ENCODE measurements at places on chromosomes 3 and 15.

GRCh38 chr3:159992589-159992988 is 4.0 kb downstream of the IL12A start:
- peak; percentile 22 for DNase-seq

DNA sequence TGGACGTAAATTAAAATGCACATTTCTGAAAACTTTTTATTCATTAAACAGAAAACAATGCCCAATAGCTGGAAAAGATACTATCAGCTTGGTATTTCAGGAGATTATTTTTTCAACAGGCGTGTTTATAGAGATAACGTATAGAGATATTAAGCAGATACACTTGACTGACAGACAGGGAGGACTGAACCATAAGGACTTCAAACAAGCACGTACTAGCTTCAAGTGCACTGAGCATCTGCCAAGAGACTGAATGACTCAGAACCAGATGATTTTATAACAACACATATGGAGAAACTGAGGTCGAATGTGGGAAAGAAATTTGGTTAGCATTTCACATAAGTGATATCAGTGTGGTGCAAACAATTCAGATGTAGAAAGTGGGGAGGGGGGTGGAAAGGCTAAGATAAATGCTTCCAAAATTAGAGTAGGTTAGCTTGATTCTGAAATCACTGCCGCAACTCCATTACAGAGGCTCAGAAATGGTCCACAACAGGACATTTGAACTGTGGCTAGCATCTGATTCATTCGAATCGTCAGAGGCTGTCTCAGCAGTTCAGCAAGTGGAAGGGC is 103.5 kb downstream of the SEMA6D start:
- DNase-seq, result peak; percentile 52

GRCh38 chr15:32723171-32723948 is 5.6 kb downstream of the GREM1 start:
- no peak for DNase-seq

DNA sequence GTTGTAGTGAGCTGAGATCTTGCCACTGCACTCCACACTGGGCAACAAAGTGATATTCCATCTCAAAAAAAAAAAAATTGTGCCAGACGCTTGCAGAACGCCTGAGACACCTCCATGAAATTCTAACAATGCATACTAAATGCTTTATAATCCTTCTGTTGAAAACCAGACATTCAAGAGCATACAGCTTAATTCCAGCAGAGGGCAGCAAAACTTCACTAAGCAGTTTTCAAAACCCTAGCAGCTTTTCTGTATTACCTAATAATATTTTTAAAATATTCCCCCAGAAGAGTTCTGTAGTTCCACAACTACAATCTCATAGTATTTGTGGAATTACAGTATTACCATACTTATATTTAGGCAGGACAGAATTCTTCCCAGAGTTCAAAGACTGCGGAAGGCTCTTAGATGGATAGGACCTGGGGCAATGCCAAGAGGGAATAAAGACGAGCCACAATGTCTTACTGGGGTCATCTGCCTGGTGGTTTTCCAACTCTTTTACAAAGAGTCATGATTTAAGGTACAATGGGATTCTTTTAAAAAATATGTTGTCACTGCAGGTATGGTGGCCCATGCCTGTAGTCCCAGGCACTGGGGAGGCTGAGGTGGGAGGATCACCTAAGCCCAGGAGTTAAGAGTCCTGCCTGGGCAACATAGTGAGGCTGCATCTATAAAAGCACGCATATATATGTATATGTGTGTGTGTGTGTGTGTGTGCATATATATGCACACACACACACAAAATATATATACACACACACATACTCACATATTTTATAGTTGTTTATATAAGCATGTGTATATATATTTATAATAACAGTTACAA is 19.6 kb upstream of the TASOR start:
- DNase-seq, result peak; percentile 65

DNA sequence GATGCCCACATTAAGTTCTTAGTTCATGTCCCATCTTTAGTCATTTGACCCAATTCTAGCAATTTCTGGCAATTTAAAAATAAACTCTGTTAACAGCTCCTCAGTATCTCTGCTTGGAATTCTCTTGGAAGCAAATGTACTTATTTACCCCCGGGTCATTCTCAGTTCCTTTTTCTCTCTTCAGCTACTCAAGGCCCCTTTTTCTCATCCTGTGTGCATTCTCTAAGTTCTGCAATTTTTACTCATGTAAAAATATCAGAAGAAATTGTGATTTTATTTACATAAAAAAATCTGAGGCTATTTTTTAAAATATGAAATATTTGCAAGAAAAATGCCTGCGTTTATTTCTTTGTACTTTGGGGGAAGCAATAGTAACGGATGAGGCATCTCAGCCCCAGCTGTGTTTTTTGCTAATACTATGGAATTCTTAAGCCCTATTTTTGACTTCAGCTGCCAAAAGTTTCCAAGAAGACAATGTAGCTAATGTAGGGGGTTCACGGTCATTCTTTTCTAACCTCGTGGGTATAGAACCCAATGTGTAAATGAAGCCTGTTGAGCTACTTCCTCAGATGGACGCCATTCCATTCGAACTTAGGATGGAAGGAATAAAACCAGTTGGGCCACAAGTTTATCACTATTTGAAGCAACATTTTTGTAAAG is 20.0 kb downstream of the CERS3 start:
- DNase-seq, result no peak

DNA sequence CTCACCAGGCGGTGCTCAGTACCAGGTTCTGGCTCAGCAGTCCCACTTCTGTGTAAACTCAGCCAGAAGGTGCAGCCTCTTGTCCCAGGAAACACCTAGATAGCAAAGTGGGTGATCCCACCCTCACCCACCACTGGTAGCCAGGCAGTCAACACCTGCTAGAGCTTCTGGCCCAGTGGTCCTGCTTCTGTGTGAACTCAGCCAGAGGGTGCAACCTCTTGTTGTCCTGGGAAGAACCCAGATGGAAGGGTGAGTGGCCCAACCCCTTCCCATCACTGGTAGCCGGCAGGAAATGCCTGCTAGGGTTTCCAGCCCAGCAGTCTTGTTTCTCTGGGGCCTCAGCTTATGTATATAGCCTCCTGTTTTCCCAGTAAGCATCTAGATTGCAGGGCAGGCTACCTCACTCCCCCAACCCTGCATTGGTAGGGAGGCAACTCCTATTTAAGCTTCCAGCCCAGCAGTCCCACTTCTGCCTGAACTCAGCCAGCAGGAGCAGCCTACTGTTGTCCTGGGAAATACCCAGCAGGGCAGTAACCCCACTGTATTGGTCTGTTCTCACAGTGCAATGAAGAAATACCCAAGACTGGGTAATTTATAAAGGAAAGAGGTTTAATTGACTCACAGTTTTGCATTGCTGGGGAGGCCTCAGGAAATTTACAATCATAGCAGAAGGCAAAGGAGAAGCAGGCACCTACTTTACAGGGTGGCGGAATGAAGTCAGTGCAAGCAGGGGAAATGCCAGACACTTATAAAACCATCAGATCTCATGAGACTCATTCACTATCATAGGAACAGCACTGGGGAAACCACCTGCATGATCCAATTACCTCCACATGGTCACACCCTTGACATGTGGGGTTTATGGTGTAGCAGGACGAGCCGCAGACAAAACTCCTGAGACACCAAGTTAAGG is 110.6 kb downstream of the DTWD1 start:
- DNase-seq, result no peak

- peak; percentile 62 for DNase-seq
Observed at GRCh38 chr15:49145651-49146609, 9.5 kb downstream of the COPS2 start.

DNA sequence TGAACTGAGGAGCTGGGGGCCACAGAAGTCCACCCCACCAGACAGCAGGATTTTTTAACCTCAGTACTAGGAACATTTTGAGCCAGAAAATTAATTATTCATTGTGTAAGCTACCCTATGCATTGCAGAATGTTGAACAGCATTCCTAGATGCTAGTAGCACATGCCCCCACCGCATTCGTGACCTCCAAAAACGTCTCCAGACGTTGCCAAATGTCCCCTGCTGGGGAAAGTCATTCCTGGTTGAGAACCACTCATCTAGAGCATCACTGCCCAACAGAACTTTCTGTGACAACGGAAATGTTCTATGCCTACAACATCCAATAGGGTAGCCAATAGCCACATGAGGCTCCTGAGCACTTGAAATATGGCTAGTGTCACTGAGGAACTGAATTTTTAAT is 333.5 kb downstream of the FOXP1 start:
- peak; percentile 81 for DNase-seq

- DNase-seq, result peak; percentile 25
Observed at GRCh38 chr3:126013751-126014156, 44.8 kb downstream of the ROPN1B start.

DNA sequence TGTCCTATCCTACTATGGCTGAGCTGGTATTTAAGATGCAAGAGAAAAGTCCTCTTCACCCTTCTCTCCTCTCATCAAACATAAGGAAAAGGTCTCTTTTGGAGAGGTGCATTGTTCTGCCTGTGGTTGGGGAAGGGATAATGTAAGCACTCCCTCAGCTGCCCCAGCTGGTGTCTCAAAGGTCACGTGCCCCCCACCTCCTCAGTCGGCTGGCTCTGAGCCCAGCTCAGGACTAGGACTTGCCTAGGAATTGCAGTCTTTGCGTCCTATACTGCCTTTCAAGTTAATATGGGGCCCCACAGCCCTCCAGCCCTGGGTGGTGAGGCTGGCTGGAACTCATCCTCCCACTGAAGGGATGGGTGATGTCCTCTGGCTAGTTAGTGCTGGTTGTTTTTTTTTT is 29.7 kb downstream of the OR4F15 start:
- DNase-seq, result no peak

DNA sequence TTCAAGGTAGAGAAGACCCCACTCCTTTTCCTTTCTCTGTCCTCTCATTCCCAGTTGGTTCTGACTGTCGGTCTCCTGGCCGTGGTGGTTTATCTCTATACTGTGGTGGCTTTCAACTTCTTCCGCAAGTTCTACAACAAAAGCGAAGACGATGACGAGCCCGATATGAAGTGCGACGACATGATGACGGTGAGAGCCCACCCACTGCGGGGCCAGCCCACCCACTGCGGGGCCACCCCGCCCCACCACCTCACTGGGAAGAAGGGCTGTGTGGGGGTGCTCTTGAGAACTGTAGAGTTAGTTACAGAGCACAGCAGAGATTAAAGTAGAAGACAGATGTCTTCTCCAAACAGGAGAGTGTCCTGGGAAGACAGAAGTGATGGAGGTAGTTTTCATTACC is 110.6 kb upstream of the CHRM5 start:
- no peak for DNase-seq

DNA sequence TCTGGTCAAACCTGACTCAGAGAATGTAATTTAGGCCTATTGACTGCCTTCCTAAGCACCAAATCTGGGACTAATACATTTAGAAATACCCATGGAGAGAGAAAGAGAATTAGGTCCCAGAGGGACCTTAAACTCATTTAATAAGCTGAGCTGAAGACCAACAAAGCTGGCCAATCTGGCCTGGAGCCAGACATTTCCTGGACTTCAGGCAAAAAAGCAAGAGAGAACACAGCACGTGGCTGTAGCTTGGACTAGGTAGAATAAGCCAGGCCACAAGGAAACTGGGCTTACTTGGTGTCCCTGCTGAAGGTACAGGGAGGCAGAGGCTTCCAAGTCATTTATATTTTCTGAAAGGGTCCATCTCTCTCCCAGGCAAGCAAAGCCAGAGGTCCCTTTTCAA is 88.1 kb downstream of the RTP4 start:
- peak; percentile 30 for DNase-seq

DNA sequence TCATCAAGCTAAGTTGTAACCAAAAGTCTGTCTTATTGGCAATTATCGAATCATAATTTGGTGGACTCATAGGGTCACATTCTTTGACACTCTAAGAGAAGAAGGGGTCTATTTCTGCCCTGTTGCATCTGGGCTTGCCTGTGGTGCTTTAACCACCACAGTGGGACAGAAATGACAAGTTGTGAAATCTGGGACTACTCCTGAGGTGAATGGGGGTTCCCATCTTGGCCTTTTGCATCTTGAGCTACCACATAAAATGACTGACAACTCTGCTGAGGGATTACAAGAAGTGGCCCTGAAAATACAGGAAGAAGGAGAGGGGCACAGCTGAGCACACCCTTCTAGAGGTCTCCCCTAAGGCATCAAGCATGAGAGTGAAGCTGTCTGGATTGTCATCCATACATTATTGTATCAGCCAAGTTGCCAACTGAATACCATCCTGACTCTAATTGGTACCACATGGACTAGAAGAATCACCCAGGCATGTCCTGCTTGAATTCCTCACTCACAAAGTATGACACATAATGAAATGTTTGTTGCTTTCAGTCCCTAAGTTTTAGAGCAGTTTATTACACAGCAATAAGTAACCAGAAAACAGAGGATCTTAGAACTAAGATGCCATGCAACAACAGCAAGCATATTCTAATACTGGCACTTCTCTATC is 306.5 kb downstream of the ROBO1 start:
- peak; percentile 64 for DNase-seq

GRCh38 chr3:67090474-67090873 is 92.4 kb downstream of the KBTBD8 start:
- DNase-seq, result peak; percentile 77

- DNase-seq, result no peak
Observed at GRCh38 chr15:81298611-81299010, 25.3 kb downstream of the STARD5 start.

GRCh38 chr3:50524746-50525145 is 21.3 kb upstream of the CACNA2D2 start:
- DNase-seq, result no peak

- DNase-seq, result peak; percentile 80
Observed at GRCh38 chr3:195892105-195893043, 16.0 kb downstream of the TNK2 start.

- no peak for DNase-seq
Observed at GRCh38 chr3:194952841-194953241, 267.2 kb downstream of the FAM43A start.

- no peak for DNase-seq
Observed at GRCh38 chr3:173702561-173702960, 305.0 kb downstream of the NLGN1 start.

DNA sequence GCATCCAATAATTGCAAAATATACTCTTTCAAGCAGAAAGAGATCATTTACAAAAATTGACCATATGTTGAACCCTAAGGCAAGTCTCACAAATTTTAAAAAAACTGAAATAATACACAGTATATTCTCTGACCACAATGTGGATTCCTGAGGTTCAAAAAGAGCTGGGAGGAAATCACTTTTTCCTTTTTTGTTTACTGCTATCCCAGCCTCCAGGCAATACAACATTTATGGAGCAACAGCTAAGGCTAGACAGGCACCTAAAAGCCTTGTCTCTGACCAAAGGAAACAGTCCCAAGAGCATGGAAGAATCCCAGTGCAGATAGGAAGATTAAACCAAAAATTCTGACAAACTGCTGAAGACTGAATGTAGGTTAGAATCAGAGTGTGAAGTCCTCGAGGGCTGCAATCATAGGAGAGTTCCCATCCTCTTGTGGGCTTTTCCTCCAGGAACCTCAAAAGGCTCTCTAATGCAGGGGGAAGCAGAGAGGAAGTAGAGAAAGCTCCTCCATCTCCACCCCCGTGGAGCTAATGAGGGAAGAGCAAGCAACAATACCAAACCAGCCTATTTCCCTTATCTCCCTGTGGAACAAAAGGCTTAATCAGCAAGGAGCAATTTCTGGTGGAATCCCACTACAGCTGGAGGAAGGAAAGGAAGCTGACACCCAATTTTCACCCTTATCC is 57.0 kb downstream of the TMCC1 start:
- DNase-seq, result no peak

- peak; percentile 12 for DNase-seq
Observed at GRCh38 chr3:35322070-35322469, 317.3 kb upstream of the ARPP21 start.

Measured in fibroblast of skin of scalp (primary cell).